ENCODE measurements at places on chromosomes 2 and 18.

GRCh38 chr2:226995625-226996041, 159.8 kb downstream of the RHBDD1 start:
- DNase-seq: peak; percentile 94

DNA sequence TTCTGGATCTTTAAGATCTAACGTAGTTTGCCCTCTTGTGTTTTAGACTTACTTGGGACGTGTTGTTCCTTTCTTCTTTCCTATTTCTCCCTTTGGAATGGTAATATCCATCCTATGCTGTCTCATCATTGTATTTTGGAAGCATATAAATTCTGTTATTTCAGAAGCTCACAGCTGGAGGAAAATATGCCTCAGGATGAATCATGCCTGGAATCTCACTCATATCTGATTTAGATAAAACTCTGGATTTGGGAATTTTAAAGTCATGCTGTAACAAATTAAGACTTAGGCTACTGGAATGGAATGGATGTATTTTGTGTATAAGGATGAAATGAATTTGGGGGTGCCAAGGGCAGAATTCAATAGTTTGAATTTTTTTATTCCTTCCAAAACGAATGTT, 245.2 kb upstream of the GULP1 start:
- peak; percentile 6 for DNase-seq

DNA sequence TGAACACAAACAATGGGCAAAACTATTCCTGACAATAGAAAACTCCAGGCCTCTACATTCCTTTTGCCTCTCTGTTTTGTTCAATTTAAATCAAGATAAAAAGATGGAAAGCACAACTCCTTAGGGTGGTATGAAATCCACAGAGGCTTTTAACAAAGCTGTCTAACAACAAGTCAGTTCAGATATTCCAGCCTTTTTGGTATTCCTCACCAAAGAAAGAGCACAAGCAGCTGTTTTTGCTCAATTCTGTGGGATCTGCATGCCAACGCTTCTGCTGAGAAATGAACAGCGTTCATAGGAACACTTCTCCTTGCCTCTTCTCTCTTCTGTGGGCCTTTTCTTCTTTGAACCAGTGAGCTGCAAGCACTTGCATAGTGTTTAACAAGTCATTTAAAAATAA, 411.6 kb upstream of the TCF4 start:
- no peak for DNase-seq

DNA sequence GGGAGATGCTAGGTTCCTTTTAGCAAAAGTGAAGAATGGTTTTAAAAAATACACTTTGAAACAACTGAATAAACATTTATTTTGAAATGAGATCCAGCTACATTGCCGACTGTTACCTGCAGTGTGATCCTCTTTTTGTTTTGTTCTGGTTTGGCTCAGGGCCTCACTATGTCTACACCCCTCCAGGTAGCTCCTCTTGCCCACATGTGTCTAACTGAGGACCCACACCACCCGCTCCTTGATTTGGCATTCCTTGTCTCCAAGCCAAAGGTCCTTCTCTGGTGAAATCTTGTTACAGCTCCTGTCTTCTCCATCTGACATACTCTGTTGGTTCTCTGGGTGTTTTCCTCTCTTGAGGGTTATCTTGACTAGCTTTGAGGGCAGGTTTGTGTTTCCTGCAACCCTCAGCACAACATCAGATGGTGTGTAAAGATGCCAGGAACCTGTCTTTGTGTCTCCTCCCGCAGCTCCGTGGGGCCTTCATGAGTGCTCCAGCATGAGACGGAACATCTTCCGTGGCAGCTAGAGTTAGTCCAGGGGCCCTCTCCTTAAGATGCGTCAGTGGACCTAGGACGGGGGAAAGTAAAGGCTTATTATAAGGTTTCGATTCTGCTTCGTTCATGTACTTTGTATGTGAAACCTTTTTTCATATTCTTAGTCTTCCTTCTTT, 32.1 kb downstream of the MAP4K4 start:
- DNase-seq: no peak

GRCh38 chr2:8225266-8225665, 456.6 kb upstream of the ID2 start:
- DNase-seq: no peak

- no peak for DNase-seq
Observed at GRCh38 chr2:26738481-26738880, 25.6 kb upstream of the SLC35F6 start.

GRCh38 chr18:8208716-8209115, 400.5 kb upstream of the RAB12 start:
- no peak for DNase-seq

DNA sequence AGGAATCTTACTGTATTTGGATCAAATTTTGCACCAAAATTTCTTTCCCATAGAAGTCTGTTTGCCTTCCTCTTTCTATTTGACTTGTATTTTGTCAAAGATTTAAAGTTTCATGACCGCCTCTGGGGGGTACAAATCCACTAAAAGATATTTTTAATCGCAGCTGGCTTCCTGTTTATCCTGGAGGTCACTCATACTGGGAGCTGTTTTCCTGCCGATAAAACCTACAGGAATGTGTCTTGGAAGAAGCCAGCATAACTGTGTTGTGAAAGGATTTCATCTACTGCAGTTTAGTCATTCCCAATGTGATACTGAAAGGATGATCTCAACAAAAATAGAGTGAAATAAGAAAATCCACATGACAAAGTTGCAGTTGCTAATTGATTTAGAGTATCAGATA, 184.0 kb downstream of the RIT2 start:
- peak; percentile 88 for DNase-seq

- DNase-seq: peak; percentile 84
Observed at GRCh38 chr2:26033270-26033817, 540 bp upstream of the RAB10 start.

GRCh38 chr2:193943406-193943960, 1713.5 kb upstream of the SLC39A10 start:
- DNase-seq: no peak

DNA sequence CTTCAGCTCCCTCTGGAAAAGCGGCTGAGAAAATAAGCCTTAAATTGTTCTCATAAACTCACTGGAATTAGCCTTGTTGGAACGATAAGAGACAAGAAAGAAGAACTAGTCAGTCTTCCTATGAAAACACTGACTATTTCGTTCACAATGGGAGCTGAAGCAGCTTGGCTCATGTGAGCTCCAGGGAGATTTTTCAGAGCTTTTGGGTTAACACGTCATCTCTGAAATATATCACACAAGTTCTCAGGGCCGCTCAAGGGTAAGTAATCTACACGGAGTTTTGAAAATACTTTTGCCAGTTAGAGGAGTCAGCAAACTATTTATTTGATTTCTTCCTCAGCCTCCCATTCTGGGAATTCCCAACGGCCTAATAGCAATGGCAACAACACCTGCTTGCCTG, 316.2 kb upstream of the MGAT5 start:
- peak; percentile 14 for DNase-seq

- no peak for DNase-seq
Observed at GRCh38 chr2:181112916-181113315, 132.5 kb downstream of the UBE2E3 start.

GRCh38 chr18:69995774-69996173, 48.1 kb upstream of the CD226 start:
- DNase-seq: no peak

GRCh38 chr18:12485479-12486105, 77.9 kb downstream of the PRELID3A start:
- no peak for DNase-seq

- DNase-seq: peak; percentile 93
Observed at GRCh38 chr2:168699844-168700417, 102.5 kb upstream of the NOSTRIN start.

DNA sequence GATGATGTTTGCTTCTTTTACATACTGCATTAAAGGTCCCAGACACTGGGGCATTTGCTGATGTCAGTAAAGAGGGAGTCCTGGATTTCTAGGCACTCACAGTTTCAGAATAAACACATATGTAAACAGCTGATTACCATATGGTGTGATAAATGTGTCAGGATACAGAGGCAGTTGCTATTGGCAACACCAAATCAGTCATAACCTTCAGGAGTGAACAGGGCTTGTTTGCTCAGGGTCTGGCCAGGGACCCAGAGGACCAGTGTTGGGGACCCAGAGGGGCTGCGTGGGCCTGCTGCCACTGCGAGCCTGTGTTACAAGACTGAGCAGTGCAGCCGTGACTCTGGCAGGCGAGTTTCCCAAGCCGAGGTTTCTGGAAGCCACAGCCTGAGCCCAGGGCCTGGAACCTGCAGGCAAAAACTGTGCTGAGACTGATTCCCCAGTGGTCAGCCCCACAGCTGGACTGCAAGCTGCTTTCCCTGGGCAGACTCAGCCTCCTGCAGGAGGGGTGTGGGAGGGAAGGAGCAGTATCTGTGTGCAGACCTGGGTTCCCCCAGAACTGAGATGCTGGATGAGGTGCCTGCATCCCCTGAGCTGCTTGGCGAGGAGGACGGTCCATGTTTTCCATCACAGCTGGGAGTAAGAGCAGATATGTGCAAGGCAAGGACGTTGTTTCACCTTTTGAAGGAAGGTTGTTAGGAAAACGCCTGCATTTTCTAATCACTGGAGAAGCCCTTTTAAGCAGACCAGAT, 23.6 kb downstream of the ASAP2 start:
- no peak for DNase-seq

GRCh38 chr18:11324956-11325882, 175.8 kb upstream of the PIEZO2 start:
- DNase-seq: peak; percentile 93

- DNase-seq: no peak
Observed at GRCh38 chr2:219784178-219784577, 156.7 kb downstream of the SLC4A3 start.

GRCh38 chr18:52402814-52403213, 62.8 kb downstream of the DCC start:
- DNase-seq: no peak

GRCh38 chr2:232860593-232861241, 9.3 kb upstream of the SNORC start:
- DNase-seq: no peak

DNA sequence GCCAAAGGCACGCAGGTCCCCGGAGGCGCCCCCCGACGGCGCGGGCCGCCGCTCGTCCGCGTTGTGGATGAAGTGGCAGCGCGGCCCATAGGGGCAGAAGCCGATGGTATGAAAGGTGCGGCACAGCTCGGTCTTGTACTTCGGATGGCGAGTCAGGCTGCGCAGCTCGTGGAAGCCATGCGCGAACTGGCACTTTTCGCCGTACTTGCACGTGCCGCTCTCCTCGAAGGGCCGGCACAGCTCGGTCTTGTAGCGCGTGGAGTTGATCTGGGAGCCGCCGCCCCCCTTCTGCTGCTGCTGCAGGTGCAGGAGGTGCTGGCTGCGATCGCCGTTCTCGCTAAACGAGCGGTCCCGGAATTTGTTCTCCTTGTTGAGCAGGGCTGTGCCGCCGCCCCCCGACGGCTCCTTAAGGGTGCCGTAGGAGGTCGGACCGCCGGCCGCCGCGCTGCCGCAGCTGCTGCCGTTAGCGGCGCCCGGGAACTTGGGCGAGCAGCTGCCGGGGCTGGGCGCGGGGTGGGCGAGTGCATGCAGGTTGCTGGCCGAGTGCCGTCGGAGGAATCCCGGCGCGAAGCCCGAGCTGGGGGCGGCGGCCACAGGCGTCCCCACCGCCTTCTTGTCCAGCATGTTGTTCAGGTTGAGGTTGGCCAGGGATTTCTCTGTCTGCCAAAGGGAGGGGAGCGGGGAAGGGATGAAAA, 1.2 kb downstream of the ZFP36L2 start:
- peak; percentile 78 for DNase-seq

DNA sequence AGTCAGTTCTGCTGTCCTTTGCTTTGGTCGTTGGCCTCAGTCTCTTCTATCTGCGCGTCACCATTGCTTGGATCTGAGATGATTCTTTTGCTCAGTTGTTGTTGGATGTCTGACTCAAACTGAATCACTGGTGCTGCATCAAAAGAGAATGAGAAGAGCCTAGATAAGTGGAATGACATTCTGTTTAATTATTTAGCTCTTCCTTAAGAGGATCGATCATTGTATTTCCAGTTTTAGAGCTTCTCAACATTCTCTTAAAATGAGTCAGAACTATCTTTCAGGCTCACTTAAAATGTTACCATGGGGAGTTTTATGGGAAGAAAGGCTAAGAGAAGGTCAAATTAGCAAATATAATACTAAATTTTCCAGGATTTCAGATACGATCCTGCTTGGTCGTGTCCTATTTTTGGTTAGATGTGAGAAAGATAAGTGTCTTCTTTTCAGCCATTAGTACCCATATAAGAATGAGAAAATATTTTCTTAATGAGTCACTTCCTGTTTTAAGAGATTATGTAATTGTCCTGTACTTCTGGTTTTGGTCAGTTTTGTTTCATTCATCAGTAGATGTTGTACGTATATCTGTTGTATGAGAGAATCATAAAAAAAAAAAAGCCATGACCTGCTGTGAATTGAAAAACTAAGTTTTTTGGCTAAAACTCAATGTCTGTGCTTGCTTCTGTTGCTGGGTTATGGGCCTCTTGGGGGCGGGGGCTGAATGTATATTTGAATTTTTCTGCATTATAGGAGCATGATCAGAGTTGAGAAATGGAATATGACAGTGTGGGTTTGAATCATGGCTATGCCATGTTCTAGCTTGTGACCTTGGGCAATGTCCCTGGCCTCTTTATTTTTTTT, 31.6 kb upstream of the CASP10 start:
- peak; percentile 88 for DNase-seq

DNA sequence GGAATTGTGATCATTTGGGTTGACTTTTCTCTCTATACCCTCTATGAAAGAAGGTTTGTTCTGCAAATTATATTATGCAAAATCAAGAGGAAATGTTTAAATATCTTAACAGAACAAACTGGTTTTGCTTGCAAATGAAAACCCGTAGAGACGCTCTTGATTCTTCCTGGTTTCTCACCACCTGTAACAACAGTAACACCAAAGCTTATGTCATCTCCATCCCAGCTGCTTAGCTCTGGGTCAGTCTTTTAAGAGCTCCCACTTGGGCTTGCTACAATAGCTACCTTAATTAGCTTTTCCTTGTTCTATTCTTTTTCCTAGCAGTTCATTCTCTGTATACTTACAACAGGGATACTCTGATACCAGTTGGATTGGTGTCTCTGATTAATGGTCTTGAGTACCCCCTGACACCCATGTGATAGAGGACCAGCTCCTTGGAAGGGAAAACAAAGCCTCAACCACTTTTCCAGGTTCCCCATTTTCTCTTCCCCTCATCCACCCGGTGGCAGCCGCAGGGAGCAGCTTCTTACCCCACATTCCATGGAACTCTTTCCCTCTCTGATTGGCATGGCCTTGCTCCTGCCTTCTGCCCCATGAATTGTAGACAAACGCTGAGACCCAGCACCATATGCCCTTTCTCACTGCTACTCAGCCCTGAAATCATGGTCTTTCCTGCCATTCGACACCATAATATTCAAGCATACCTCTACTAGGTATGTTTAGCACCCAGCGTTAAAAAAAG, 27.7 kb downstream of the TMEM182 start:
- no peak for DNase-seq

DNA sequence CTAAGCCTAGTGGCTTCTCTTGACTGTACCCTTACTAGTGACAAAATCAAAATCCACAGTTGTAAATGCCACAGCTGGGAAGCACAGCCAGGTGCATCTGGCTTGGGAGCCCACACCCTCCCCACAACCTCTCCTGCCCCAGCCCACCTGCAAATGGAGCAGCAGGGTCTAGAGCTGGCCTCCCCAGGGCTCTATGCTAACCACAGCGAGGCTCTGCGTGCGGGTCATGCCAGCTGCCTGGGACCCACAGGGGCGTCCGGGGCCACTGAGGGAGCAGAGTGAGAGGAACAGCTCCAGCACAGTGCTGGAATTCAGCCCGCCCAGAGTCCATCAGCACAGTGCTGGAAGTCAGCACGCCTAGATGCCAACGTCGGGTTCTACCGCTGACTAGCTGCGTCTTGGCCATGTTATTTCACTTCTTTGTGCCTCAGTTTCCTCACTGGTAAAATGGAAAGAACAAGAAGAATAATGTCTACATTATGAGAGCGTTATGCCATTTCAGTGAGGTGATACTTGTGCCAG, 109.1 kb upstream of the ID2 start:
- no peak for DNase-seq

- DNase-seq: no peak
Observed at GRCh38 chr18:78736015-78736690, 243.5 kb upstream of the SALL3 start.
